ENCODE measurements at places on chromosomes 6 and 20.

DNA sequence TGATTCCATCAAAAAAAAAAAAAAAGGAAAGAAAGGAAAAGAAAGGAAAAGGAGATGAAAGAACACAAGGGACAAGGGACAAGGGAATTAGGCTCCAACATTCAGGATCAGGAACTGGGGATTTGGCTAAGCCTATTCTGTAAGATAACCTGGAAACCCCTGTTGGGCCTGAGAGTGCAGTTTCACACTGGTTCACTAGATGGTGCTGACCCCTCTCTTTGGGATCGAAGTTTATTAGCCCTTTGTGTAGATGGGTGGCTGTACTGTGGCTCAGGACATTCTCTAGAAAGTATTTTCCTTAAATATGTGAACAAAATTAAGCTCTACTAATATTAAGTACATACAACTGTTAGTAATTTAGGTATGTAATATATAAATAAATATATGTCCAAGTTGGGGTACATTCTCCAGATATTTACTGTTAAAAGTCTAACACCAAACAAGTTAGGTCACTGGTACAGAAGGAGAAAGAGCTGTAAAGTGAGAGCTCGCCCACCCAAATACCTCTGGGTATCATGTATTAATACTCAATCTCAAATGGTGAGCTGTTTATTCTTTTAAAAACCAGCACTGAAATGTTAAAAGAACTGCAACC lies 6.3 kb downstream of the OR2A4 start:
- DNase-seq = no peak

- no peak for DNase-seq
These were observed 105.5 kb downstream of the MRPL14 start for GRCh38 chr6:44021589-44022295.

GRCh38 chr20:17895641-17896171 lies 72.9 kb downstream of the SNX5 start:
- DNase-seq = no peak

DNA sequence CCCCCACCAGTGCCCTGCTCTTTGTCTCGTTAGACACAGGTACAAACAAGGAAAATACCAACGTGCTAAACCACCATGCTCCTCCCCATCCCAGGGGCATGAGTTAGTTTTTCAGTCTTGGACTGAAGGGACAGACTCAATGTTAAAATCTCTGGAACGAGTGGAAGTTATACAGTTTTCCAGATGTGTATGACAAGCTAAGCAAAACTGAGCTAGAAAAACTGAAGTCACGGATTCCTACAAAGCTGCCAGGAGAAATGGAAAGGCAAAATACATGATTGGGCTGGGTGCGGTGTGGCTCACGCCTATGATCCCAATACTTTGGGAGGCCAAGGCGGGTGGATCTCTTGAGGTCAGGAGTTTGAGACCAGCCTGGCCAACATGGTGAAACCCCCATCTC lies 34.3 kb upstream of the QKI start:
- DNase-seq = no peak

- no peak for DNase-seq
These were observed 1102.8 kb upstream of the FLRT3 start for GRCh38 chr20:15440049-15440820.
